GF-D8 (cell line): ENCODE measurements at places on chromosomes 4 and X.

DNA sequence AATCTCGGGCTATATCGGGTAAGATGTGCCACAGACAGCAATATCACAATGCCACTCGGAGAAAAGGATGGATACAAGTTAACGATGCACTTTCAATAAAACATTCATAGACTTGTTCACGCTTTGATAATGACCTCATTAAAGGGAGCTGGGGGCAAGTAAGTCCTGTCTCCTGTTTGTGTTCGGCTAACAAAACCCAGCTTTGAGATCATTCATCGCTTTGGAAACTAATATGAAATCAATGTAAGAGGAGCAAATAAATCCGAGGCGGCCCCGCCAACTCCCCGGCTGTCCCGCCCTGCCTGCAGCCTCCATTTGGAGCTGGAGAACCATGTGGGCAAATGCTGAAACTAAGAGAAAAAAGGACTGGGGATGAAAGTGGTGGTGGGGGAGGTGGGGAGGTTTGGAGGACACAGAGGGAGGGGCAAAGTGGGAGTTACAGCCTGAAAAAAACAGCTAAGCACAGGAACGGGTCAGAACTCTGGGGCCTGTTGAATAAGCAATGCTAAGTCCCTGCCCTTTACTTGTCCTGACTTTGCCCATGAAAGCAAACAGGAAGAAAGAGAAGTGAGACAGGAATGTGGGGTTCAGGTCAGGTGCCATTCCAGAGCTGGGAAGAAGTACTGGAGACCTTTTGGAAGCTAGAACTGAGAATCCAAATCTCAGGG lies 3.5 kb upstream of the GSX2 start:
- DNase-seq: no peak

DNA sequence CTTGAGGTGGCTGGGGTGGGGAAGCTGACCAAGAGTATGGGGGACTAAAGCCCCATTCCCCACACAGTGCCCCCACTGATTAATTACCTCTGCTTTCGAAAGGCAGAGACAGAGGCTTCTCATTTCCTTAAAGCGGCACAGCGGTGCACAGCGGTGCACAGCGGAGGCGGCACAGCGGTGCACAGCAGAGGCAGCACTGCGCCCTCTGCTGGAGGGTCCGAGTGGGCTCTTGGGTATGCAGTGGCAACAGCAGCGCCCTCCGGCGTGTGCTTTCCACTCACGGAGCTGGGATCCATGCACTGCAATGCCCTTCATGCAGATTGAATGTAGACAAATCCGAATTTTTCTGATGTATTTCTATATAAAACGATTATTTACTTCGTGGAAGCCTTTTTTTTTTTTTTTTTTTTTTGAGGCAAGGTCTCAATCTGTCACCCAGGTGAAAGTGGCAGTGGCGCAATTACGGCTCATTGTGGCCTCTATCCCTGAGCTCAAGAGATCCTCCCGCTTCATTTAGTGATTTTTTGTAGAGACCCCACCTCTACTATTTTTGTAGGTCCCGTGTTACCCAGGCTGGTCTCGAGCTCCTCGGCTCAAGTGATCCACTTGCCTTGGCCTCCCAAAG lies 19.7 kb upstream of the PRPS2 start:
- no peak for DNase-seq

GRCh38 chrX:40581336-40581920 lies 658 bp downstream of the ATP6AP2 start:
- no peak for DNase-seq

DNA sequence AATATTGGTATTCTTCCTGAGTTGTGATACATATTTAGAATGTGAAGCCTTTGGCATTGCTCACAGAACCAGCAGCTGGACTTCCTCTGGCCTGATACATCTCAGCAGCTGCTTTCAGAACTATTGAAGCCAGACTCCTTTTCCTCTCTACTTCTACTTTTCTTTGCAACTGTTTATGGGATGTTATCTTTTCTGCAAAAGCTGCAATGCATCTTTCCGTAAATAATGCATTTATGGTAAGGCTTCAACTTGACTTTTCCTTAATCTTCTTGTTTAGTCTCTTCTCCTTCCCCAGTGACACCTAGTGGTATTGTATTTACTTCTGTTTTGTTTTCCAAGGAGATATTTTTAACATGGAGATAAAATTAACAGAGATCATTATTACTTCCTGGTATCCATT lies 1548.7 kb downstream of the PCDH7 start:
- no peak for DNase-seq

DNA sequence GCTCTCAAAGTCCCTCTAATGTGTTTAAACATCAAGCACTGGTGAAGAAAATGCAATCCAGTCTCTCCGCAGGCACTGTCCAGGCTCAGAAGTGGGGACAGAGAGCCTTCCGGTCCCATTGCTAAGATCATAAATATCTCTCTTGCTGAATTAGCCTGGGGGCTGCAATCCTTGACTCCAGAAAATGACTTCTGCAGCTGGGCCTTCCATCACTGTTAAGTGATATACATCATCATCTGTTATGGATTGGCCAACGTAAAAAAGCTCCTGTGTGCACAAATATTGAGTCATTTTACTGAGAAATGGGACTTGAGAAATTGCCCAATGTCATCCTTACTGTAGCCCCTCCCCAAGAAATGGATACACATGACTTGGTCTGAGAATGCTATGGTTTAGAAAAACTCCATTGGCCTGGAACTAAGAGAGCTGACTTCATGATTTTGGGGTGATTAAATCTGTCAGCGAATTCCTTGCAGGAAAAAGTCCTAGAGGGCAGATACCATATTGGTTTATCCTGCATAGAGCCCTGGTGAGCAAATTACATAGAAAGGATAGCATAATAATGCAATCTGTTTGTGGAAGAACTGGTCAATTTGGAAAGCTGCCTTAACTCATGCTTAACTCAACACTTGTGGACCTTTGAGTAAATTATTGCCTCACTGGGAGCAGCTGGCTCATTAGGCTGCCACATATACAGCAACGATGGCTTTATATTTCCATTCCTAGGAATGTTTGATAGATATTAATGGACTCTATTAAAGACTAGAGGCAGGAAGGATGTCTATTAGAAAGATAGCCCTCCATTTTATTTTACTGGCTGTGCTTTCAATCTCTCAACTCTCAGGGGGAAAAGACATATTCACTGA lies 346.1 kb downstream of the GBA3 start:
- no peak for DNase-seq

DNA sequence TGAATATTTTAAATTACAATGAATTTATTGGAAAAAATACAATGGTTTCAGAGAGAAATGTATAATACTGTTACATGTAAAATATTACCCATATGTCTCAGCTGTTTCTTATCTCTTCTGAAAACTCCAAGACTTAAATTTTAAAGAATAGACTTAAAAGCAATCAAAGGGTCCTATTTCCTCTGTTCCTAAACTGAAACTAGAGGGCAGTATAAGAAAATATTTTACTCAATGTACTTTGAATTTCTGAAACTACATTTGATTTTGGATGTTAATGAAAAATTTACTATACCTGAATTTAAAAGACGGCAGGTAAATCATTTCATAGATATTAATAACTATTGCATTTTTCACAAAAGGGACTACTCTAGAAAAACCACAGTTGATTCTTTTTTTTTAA lies 200.2 kb downstream of the LRBA start:
- DNase-seq: no peak

DNA sequence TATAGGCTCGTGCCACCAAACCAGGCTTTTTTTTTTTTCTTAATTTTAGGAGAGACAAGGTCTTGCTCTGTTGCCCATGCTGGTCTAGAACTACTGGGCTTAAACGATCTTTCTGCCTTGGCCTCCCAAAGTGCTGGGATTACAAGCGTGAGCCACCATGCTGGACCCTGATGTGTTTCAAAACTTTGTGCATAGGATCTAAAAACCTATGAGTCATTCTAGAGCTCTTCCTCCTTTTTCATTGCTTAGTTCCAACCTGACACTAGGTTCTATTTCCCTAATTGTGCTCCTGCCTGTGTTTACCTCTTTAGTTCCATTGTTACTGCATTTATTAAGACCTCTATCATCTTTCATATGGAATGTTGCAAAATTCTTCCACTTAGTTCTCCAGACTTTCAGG lies 57.3 kb downstream of the HPGD start:
- DNase-seq: no peak

DNA sequence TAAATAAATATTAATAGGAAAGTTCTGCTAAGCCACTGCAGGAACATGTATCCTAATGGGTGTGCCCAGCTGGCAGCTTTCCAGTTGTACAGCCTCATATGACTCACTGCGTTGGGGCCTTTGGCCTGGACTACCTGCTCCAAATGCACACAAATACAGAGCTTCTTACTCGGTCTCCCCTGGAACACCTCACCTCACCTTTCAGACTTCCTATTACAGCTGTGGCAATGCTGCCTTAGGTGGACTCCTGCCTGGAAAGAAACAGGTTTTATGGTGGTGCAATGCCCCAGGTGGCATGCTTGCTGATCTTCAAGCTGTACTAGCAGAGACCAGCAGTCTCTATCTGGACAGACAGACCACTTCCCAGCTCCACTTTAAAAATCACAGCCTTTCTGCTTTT lies 85.7 kb upstream of the EXOC1L start:
- no peak for DNase-seq

DNA sequence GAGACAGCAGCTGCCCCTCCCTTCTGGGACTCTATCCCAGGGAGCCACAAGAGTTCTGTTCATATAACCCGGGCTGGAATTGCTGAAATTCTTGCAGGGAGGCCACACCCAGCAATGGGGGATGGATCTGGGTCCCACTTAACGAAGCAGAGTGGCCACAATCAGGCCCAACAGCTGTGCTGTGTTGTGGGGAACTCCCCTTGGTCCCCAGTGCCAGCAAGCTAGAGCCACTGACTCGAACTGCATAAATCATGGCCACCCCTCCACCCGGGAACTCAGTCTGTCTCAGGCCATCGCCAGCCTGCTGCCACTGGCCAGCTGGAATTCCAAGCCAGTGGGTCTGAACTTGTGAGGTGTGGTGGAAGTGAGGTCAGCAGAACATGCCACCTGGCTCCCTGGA lies 111.1 kb downstream of the KLF8 start:
- DNase-seq: no peak

GRCh38 chr4:81314897-81315470 lies 100.0 kb upstream of the PRKG2 start:
- DNase-seq: no peak

GRCh38 chr4:53132132-53132891 lies 233.5 kb downstream of the SCFD2 start:
- DNase-seq: no peak

- DNase-seq: no peak
These were observed 71.2 kb upstream of the GRID2 start for GRCh38 chr4:92232566-92232965.

DNA sequence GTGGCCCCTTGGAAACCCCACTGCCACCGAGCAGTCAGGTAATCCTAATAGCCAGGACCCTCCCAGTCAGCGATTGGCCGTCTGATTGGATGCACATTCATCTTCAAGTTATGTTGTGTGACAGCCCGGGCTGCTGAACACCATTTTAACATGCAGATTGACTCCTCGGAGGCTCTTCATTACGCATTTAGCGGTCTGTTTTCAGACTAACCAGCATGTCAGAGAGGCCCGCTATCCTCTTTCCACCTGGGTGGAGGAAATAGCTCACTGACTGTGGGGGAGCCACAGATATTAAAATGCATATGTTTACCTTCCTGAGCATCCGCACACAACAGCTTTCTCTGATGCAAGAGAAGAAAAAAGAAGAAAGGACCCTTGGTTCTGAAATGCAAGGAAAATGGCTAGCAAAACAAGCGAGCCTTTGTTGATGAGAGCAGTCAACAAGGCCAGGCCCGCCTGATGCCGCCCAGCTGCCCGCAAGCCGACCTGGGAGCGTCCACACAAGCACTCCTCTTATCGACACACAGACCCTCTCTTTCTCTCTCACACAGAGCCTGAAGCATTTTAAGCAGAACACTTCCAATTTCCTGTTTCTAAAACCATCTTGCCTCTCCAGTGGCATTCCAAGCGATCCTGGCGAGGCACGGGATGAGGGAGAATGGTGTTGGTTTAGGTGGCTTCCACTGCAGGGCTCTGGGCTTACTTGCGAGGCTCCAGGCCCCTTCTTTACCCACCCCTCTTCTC lies 118.3 kb downstream of the MGST2 start:
- no peak for DNase-seq

DNA sequence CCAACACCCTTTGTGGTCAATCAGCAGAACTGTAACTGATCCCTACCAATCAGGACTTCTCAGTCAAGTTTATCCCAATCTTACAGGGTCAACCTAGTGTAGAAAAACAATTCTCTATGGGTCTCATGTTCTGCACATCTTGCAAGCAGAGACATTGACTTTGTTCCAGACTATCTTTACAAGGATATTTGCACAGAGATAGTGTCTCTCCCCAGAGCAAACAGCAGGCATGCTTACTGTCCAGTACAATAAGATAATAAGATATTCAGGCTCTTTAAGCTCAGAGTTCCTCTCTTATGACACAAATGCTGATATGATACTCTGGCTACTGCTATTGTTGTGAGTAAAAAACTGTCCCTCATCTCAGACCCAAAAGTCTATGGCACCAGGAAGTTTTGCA lies 53.2 kb downstream of the ACSL4 start:
- no peak for DNase-seq

DNA sequence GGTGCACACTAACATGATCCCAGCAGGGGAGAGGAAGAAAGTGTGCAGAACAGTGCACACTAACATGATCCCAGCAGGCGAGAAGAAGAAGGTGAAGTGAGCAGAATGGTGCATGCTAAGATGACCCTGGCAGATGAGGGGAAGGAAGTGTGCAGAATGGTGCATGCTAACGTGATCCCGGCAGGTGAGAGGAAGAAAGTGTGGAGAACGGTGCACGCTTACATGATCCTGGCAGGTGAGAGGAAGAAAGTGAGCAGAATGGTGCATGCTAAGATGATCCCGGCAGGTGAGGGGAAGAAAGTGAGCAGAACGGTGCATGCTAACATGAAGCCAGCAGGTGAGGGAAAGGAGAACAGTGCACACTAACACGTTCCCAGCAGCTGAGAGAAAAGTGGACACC lies 83.7 kb downstream of the ACOX3 start:
- no peak for DNase-seq

DNA sequence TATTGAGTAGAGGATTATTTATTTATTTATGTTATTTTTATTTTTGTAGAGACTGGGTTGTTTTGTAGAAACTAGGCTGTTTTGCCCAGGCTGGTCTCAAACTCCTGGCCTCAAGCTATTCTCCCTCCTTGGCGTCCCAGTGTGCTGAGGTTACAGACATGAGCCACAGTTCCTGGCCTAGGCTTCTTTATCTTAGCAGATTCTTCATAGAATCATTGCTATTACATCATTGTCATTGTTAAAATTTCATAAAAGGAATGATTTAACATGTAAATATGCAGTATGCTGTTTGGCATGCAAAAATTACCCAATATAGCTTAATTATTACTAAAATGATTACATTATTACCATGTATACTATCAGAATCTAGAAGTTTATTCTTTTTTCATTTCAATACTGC lies 24.2 kb downstream of the SULT1E1 start:
- no peak for DNase-seq

GRCh38 chrX:134911348-134911747 lies 79.4 kb upstream of the SMIM10 start:
- no peak for DNase-seq

GRCh38 chr4:64001229-64001898 lies 407.9 kb downstream of the TECRL start:
- DNase-seq: no peak

GRCh38 chr4:29405116-29405515 lies 1315.1 kb upstream of the PCDH7 start:
- DNase-seq: no peak
